Activated CD4-positive, alpha-beta T cell treated with anti-CD3 and anti-CD28 coated beads for 36 hours (primary cell): ENCODE measurements at places on chromosomes 5 and 9. TPM values are rescaled to one million over a fixed set of nuclear protein-coding genes. Genes with fewer than 3 reads are reported as not detected.
A peak's percentile ranks its signal among the peaks of the same experiment; 100 is the strongest.

DNA sequence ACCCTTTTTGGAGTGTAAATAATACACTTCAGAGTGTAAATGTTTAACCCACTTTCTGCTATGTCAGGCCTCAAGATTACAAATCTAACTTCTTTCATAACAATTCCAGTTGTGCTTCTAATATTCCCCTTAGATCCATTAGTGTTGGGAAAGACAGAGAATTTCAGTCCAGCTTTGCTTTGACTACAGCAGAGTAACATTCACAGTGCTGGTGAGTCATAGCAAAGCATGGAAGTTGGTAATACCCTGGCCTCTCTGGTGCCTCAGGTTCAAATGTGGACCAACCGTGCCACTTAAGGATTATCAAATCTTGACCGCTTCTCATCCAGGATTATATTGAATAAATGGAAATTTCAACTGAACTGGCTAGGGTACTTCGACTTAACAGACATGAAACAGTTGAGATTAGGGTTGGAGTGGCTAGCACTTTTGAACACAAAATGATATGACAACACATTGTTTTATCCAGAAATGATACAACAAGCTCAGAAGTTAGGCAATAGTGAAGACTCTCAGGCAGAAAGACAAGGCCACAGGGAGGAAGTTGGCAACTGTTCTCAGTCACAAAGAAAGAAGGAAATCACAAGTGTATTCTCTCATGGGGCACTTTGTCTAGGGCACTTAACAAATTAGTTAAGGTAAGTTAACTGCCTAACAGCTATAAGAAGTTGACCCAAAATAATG is 24.4 kb upstream of the RASA1 start:
- H3K4me1 ChIP-seq = peaks cover 2% of the 10 kb centered on the region
- no peaks in the 10 kb centered on the region for H3K36me3 ChIP-seq
- H3K4me3 ChIP-seq = no peak overlapping the region

- no peak overlapping the region for H3K4me3 ChIP-seq
- H3K36me3 ChIP-seq = no peaks in the 10 kb centered on the region
- no peaks in the 10 kb centered on the region for H3K4me1 ChIP-seq
- no peak for DNase-seq
Observed at GRCh38 chr5:133664422-133664821, 52.1 kb upstream of the FSTL4 start.

DNA sequence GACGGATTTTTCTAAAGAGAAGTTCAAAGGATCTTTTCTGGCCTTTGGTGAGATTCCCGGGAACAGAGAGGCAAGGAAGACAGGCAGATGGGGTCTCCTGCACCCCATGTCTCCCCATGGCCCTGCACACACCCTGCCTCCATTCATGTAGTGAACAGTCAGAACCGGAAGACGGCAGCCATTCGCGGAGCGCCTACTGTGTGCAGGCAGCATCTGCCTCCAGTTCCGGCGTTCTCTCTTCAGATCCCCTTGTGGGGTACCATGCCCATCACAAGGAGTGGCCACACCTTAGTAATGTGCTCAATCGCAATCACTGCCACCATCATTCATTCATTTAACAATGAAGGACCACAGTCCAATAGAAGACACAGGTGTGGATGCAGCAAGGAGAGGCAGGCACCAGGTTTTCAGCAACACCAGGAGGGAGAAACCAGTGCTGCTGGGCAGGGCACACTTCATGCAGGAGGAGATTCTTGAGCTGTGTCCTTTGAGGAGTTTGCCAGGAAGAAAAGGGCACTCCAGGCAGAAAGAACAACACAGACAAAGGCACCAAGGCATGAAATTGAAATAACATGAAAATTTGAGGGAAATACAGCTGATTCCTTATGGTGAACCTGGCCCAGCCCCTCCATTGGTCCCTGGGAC is 171.5 kb upstream of the PHYKPL start:
- H3K4me3 ChIP-seq = no peak overlapping the region
- H3K36me3 ChIP-seq = no peaks in the 10 kb centered on the region
- DNase-seq = no peak
- H3K27me3 ChIP-seq = peaks cover 5% of the 10 kb centered on the region
- H3K27ac ChIP-seq = no peak overlapping the region

SNCAIP gene
- total RNA-seq = not detected

DNA sequence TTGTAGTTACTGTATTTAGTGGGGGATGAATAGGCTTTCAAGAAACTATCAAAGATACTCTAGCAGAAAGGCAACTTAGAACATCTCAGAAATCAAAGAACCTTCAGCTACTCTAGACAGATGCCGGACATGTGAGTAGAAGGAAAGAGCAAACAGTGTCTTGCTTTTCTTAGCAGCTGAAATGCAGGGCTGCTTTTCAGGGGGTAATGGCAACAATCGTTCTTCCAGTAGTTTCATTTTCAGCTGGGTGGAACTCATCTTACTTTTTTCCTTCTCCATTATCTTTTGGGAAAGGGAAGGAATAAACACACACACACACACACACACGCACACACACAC is 281.6 kb downstream of the CRB2 start:
- no peaks in the 10 kb centered on the region for H3K27me3 ChIP-seq
- peaks cover 41% of the 10 kb centered on the region for H3K4me1 ChIP-seq
- H3K27ac ChIP-seq = peak overlapping the region; percentile 4
- no peak for DNase-seq

DNA sequence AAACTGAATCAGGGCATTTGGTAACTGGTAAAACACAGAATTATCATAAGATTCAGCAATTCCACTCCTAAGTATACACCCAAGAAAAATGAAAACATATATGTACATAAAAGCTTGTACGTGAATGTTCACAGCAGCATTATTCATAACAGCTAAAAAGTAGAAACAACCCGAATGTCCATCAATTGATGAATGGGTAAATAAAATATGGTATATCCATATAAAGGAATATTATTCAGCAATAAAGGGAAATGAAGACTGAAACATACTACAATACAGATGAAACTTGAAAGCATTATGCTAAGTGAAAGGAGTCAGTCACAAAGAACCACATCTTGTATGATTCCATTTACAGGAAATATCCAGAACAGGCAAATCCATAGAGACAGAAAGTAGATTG is 65.5 kb downstream of the MPDZ start:
- H3K4me1 ChIP-seq = no peaks in the 10 kb centered on the region
- no peaks in the 10 kb centered on the region for H3K36me3 ChIP-seq
- DNase-seq = no peak
- no peak overlapping the region for H3K27ac ChIP-seq
- no peaks in the 10 kb centered on the region for H3K27me3 ChIP-seq

FOXD4L4 gene
- total RNA-seq = 0.07 TPM
